Stimulated activated CD4-positive, alpha-beta T cell treated with anti-CD3 and anti-CD28 coated beads, Interleukin-12 subunit alpha, Interleukin-12 subunit beta, amount 100 ng/mL, for 48 hours (primary cell): ENCODE measurements at places on chromosomes 11 and 22.

GRCh38 chr11:76196849-76197248, 9.5 kb downstream of the WNT11 start:
- DNase-seq = no peak

DNA sequence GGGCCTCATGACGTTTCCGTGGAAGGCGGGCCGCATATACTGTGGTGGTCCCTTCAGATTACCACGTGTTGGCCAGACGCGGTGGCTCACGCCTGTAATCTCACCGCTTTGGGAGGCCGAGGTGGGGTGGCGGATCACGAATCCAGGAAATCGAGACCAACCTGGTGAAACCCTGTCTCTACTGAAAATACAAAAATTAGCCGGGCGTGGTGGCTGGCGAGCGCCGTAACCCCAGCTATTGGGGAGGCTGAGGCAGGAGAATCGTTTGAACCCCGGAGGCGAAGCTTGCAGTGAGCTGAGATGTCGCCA, 853 bp upstream of the DENND6B start:
- no peak for DNase-seq

- DNase-seq = no peak
Measured at GRCh38 chr11:119693253-119693815, 35.7 kb downstream of the NECTIN1 start.

GRCh38 chr11:103779054-103779453, 257.4 kb upstream of the DDI1 start:
- no peak for DNase-seq

DNA sequence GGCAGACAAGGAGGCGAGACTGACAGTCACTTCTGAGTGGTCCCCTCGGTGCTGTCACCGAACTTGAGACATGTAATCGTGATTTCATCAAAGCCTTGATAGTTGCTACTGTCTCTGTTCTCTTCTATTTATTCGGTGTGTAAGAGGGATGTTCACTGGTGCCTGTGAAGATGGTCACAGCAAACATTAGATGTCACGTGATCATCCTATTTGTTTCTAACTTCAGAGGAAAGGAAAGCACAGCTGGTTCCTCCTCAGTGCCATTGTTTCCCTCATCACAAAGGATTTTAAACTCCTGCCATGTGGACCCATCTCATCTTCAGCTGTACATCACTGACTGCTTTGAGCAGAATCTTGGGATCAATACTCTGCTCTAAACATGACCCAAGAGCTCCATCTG, 73.1 kb upstream of the CLMP start:
- no peak for DNase-seq

GRCh38 chr11:103488031-103488461, 378.8 kb downstream of the DYNC2H1 start:
- no peak for DNase-seq

GRCh38 chr11:12421386-12421785, 44.0 kb downstream of the PARVA start:
- no peak for DNase-seq

DNA sequence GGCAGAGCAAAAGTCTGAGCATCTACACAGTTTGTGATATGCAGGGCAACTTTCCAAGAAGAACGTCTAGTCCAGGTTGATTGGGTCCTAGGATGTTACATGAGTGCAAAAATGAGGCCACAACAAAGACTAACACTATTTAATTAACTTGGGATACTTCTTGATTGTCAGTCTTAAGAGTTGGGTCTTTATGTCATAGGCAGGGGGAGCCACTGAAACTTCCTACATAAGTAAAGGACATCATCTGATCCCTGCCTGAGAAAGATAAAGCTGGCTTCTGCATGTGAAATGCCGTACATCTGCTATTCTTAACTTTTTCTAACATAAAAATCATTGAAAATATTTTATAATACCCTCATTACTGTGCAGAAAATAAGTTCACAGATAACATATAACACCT, 525.5 kb downstream of the NTM start:
- no peak for DNase-seq

DNA sequence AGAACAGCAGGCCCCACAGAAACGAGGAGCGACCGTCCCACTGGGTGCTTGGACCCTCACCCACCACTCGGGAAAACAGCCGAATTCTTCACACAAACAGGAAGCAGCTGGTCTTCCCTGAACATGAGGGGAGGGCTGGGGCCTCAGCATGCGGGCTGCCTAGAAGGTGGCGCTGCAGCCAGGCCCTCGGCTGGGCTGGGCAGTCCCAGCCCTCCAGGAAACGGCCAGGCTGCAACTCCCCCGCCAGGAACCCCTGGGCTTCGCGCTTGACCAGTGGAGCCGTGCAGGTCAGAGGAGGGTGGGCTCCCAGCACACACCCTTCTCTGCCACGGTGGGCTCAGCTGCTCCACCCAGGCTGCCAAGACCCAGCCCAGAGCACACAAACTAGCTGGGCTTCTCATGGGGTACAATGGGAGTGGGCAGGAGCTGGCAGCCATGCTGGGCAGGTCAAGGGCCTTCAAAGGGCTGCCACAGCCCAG, 29.6 kb downstream of the IGF2 start:
- no peak for DNase-seq
